Activated CD4-positive, alpha-beta T cell treated with anti-CD3 and anti-CD28 coated beads, Interleukin-2, amount 50 U/mL, for 24 hours (primary cell): ENCODE measurements at places on chromosomes 11 and 22.

DNA sequence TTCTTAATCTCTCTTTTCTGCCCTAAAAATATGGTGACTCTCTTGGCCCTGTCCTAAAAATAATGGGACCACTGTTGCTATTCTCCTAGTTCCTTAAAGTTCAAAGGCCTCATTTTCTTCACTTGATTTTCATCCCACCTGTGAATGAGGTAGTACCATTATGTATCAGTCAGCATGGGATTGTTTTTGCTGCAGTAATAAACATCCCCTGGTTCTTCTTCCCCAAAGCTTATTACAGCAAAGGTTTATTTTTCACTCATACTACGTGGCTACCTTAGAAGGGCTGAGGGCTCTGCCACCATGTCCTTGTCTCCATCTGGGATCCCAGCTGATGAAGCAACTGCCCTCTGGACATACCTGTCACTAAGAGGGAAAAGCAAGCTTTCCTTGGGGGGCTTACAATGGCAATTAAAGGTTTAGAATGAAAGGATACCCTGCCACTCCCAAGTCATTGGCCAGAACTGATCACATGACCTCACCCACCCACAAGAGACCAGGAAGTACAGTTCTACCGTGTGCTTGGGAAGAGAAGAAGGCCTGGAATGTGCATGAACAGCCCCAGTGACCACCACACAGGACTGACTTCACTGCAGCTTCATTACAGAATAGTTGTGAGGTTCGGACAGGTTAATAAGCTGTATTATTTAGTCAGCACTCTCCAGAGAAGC, 7.8 kb downstream of the TTC38 start:
- DNase-seq, result no peak

DNA sequence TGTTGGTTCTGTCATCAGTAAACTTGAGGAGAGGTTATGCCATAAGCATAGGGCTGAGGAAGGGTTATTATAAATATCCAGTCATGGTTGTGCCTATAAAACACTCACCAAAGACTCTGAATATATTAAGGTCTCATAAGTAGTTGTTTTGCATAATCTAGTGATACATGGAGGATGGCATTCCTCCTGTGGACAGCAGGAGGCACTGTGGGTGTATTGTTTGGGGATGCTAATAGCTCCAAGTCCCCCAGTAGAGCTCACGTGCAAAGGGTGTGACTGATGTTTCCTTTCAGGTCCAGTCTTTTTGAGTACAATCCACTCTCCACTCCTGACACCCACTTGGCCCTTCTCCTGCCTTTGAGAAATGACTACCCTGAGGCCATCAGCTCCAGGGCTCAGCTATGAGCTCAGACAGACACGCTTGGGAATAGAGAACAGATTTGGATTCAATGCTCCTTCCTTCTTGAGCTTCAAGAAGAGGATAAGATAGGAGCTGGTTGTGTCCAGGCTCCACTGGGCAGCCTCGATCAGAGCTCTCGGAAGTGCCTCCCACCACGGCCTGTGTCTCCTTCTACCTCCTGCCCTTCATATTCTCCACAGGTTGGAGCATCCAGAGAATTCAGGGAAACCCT, 85.2 kb upstream of the IGLL5 start:
- no peak for DNase-seq

DNA sequence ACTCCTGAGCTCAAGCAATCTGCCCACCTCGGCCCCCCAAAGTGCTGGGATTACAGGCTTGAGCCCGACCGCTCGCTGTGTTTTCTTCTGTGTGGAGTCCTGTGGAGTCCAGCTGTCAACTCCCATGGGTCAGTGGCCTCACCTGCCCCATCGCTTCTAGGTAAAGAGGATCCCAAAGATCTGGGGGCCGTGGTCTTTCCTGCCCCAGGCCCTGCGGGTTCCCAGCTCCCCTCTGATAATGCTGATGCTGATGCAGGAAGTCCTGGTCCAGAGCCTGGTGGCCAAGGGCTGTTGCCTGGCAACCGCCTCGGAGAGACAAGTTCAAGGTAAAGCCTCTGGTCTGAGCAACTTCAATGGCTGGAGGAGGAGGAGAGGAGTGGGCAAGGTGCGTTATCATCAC, 9.6 kb downstream of the SSTR3 start:
- no peak for DNase-seq

DNA sequence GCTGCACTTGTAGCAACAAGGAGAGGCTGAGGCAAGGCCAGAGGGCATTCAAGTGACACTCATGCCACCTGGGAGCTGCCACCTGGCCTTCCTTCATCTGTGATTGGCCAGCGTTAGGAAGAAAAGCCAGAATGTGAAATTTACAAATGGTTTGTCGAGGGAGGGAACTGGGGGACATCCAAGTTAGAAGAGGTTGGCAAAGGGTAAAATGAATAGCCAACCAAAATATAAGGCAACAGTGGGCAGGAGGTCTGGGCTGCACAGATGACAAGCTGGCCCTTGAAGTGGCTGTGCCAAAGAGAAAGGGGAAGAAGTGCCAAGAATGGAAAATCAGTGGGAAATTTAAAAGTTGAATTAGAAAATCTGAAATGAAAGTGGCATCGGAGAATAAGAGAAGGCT, 221.4 kb downstream of the C11orf91 start:
- no peak for DNase-seq
